NCI-H82 (cell line): ENCODE measurements at places on chromosomes 16 and 17.

- DNase-seq = no peak
These were observed 16.4 kb downstream of the USP36 start for GRCh38 chr17:78824240-78824639.

- no peak for DNase-seq
These were observed 107.8 kb downstream of the CLEC16A start for GRCh38 chr16:11051879-11052808.

DNA sequence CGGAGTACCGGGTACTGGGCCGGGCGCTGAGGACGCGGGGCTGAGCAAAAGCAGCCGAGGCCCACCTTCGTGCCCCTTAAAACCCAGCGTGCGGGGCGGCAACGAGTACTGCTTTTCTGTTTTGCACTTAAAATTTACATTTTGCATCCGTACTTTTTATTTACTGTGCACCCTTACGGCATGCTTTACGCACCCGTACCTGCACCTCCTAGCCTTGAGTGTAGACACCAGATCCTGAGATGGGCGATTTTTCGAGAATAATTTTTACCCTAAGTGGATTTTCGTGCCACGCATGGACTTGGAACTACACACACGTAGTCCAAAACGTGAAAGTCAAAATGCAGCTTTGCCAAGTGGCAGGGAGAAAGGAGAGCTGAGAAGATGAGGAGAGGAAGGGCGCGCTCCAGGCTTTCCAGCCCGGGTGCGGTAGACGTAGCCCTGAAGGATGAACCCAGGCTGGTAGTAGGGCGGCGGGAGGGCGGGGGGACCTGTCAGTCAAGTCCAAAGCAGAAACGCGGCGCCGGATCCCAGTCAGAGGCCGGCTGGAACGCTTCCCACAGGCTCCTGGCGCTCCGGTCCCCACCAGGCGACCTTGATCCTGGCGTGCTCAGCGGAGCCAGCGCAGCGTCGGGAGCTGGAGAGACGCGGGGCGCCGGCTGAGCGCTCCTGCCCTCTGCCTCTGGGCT lies 1.2 kb upstream of the CBLN1 start:
- DNase-seq = peak; percentile 89

GRCh38 chr17:48842746-48843145 lies 11.9 kb downstream of the CALCOCO2 start:
- no peak for DNase-seq

GRCh38 chr16:76984196-76984595 lies 206.8 kb upstream of the MON1B start:
- no peak for DNase-seq

GRCh38 chr16:17366299-17366961 lies 104.3 kb downstream of the XYLT1 start:
- DNase-seq = no peak

GRCh38 chr16:87541872-87542234 lies 49.0 kb upstream of the ZCCHC14 start:
- DNase-seq = no peak

DNA sequence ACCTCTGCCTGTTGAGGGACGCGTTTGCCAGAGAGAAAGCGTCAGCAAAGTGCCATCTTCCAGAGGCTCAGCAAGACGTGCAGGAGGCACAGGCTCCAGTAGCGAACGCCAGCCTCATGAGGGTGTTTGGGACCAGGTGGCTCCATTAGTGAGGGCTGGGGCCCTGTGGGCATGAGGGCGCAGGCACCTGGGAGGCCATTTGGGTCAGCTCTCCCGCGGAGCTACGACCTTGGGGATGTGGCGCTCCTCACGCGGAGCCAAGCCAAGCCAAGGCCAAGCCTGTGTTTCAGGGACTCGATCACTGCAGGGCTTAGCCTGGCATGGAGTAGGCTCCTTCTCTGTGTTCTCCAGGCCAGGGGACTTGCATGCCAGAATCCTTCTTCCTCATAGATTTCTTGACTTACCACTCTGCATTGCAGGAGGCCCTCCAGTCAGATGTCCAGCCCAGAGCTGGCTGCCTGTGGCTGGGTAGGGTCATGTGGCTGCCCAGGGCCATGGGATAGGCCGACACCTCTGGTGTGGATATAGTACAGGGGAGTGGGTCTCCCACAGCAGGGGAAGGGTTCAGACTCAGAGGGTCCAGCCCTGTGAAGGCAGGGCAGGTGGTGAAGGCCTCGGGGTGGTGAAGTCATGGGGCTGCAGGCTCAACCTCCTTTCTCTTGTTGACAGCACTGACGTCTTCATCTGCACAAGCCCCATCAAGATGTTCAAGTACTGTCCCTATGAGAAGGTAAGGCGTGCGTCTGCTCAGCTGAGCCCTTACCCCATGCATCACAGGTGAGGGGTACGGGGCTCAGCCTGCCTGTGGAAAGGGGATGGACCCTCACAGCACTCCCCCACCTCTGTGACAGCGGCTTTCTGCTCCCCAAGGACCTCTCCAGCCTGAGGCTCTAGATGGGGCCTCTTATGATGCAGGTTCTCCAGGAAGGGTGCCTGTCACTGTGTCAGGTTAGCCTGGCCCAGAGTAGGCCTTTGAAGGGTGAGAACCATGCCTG lies 19.6 kb downstream of the NT5M start:
- no peak for DNase-seq

- DNase-seq = no peak
These were observed 24.0 kb downstream of the AKTIP start for GRCh38 chr16:53478965-53479364.

DNA sequence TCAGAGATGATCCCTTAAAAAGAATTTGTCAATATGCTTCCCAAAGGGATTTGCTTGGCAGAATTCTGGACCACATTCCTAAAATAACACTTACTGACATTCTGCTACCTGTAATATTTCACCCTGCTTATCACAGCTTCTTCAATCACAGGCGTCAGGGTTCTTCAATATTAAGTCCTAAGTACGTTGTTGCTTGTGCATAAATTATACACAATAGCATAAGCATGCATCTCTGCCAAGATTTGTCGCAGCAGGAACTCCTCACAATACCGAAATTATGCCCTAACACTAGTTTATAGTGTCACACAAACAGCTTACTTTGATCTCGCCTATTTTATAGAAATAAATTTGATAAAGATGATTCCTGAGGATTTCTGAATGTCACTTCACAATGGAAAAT lies 48.9 kb downstream of the UBE2G1 start:
- DNase-seq = no peak

GRCh38 chr17:8720596-8720995 lies 24.0 kb downstream of the CCDC42 start:
- DNase-seq = no peak

- DNase-seq = no peak
These were observed 166.1 kb downstream of the PRKCA start for GRCh38 chr17:66468241-66469087.

DNA sequence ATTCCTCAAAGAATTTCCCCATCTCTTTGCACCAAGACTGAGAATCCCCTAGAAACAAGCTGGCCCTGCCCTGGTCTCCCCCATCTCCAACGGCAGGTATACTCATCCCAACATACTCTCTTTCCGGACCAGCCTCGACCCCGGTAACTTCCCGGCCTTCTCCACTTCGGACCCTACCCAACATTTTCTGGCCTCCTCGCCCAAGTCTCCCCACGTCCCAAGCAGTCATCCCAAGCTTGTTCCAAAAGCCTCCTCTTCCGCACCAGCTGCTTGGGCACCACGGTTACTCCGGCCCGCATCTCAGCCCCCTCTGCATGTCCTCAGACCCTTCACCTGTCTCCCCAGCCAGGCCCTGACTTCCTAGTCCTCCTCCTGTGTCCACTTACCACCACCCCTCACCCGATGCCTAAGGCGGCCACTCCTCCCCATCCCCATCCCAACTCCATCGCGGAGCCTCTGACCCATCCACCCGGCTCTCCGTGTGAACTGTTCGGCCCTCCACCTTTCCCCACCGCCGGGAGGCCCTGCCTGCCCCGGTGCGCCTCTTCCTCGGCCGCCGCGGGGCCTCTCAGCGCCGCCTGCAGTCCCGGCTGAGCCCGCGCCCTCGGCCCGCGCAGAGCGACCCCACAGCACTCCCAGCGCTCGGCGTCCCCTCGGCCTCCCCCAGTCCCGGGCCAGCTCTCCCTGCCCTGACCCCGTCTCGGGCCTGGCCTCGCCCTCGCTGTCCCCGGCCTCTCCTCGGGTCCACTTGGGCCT lies 994 bp downstream of the PITPNA start:
- peak; percentile 45 for DNase-seq

- no peak for DNase-seq
These were observed 2.6 kb downstream of the ADCY9 start for GRCh38 chr16:4113358-4114256.

DNA sequence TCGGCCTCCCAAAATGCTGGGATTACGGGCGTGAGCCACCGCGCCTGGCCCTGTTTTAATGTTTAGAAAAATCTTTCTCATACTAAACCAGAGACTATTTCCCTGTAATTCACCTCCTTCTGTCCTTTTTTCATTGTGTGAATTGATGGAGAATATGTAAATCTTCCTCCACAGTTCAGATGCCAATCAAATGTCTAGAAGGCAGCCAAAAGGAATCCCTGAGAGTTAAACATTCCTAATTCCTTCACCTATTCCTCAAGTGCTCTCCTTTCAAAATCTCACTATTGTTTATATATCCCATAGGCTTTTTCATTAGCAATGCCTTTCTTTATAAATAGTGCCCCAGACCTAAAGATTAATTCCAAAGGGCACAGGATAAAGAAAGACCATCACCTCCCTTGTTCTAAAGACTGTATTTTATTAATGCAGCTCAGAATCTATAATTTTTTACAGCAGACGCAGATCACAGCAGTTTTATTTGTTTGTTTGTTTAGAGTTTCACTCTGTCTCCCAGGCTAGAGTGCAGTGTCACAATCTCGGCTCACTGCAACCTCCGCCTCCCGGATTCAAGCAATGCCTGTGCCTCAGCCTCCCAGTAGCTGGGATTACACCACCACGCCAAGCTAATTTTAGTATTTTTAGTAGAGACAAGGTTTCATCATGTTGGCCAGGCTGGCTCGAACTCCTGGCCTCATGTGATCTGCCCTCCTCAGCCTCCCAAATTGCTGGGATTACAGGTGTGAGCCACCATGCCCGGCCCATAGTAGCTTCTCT lies 30.5 kb downstream of the COPZ2 start:
- no peak for DNase-seq

DNA sequence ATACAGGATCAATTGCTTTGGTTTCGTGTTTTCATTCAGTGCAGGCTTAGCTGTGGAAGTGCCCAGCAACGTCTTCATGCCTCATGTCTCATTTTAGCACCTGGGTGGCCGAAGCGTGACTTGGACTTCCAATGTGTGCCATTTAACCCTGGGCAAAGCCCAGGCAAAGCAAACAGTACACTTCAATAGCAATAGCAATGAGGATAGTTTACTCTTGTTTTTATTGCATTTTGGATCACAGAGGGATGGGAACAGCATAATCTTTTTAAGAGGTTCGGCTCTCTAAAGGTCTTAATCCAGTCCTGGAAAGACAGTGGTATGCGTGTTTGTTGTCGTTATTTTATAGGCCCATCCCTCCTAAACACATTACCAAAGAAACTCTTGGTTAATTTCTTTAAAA lies 86.2 kb downstream of the HS3ST3B1 start:
- peak; percentile 61 for DNase-seq

GRCh38 chr16:84574191-84574590 lies 43.7 kb downstream of the COTL1 start:
- DNase-seq = no peak

GRCh38 chr16:12330541-12330940 lies 354.0 kb downstream of the SNX29 start:
- no peak for DNase-seq
